ENCODE measurements at places on chromosomes 5 and 9. TPM values are rescaled to one million over a fixed set of nuclear protein-coding genes. Genes with fewer than 3 reads are reported as not detected.

DNA sequence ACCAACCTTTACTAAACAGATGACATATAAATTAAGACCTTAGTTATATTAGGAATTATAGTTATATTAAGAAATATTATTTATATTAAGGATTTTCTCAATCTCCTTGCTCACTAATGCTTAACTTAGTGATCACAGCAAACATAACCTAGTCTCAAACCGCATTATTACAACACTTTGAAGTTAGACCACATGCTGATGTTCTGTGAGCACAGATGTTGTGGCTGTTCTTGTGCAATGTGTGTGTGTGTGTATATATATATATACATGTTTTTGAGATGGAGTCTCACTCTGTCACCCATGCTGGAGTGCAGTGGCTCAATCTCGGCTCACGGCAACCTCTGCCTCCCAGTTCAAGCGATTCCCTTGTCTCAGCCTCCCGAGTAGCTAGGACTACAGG is 20.5 kb downstream of the ELP1 start:
- peak; percentile 18 for DNase-seq

DNA sequence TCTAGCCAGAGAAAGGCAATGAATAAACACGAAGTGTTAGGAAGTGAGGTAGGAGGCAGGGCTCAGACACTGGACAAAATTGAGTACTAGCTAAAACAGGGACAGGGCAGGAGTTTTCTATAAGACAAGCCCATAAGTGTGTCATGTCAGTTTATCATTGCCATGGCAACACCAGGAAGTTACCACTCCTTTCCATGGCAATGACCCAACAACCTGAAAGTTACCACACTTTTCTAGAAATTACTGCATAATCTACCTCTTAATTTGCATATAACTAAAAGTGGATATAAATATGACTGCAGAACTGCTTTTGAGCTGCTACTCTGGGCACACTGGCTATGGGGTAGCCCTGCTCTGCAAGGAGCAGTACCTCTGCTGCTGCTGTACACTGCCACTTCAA is 442.5 kb upstream of the COX7C start:
- no peak for DNase-seq

- DNase-seq = peak; percentile 32
These were observed 36.8 kb downstream of the ELL2 start for GRCh38 chr5:95924720-95925377.

CD74 gene
- total RNA-seq = 2.6 TPM

DNA sequence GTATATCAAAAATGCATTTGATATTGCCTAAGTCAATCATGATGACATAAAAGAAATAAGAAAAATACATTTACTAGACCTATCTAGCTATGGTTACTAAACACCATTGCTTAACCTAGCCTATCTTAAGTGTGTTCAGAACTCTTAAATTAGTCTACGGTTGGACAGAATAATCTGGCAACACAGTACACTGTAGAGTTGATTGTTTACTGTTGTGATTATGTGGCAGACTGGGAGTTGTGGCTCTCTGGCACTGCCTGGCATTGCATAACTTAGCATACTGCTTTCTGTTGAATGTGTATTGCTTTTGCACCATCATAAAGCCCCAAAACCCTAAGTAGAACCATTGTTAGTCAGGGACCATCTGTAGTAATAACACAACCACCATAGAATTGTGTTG is 21.2 kb upstream of the ZFAND5 start:
- no peak for DNase-seq

GRCh38 chr9:33780276-33780675 is 15.1 kb upstream of the PRSS3 start:
- DNase-seq = no peak

PCDHA4 gene
- total RNA-seq = 0.40 TPM

ZFP37 gene
- total RNA-seq = 4.9 TPM

- no peak for DNase-seq
These were observed 67.3 kb upstream of the TNFAIP8 start for GRCh38 chr5:119288379-119289033.

DNA sequence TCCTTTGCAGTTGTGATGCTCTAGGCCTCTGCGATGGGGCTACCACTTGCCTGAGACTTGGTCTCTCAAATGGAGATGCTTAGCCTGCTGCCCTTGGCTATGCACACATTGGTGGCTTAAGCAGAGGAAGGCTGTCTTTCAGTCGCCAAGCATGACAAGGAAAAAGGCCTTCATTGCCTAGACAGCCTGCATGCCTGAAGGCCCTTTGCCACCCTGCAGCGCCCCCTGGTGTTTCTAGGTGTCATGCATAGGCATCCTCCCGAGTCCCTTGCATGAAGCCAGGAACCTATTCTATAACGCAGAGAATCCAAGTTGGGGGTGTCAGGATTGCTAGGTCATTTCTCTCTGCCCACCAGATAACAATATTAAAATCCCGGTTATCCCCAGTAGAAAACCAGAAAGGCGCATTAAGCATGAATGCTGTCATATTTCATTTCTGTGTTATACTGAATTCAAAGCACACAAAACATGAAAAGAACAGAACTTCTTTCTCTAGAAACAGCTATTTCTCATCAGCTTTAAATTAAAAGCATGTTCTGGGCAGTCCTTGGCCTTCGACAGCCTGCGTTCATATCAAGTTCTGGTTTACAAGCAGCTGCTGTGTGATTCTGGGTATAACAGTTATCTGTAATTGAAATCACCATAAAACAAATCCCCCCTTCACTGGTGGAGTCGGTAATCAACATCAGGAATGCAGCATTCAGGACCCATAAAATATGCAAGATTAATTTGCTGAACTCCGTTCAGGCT is 59.7 kb upstream of the TRPC7 start:
- DNase-seq = peak; percentile 51

DNA sequence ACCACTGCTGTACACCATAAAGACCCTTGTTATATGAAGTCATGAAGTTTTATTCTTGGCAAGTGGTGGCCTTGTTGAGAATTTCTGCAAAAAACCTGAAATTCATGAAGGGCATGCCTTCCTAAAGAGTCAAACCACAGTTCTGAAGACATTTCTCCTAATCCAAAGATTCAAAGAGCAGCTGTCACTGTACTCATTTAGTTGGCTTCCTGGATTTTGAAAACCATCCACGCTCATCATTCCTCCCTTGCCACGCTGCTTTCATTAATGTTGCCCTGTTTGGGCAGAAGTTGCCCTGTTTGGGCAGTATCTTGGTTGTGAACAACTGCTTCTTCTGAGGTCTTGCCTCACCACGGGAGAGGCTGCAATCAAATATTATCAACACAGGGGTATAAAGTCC is 560.3 kb upstream of the TLE4 start:
- DNase-seq = peak; percentile 75

NACC2 gene
- total RNA-seq = 34.4 TPM

PCDHGB6 gene
- total RNA-seq = 0.32 TPM

GRCh38 chr5:55134053-55134722 is 25.8 kb upstream of the GPX8 start:
- no peak for DNase-seq

GRCh38 chr5:14061106-14061505 is 82.0 kb upstream of the TRIO start:
- no peak for DNase-seq

FOXE1 gene
- not detected for total RNA-seq

DNA sequence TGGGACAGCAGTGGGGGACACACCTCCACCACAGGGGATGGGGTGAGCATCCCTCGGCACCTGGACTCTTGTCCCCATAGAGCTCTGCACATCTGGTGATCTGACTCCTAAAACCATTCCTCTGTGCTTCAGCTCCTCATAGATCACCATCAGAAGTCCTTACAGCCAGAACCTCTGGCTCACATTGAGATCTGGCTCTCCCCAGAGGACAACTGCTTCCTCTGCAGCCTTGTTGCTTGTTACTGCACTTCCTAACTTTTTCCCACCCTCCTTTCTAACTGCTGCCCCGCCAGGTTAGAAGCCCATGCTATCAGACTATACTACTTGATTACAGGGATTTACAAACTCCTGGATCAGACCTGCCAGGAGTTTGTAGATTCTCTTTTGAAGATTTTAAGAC is 64.5 kb downstream of the ARSB start:
- DNase-seq = peak; percentile 31

GRCh38 chr9:84879631-84880030 is 210.1 kb downstream of the NTRK2 start:
- DNase-seq = no peak

RXFP3 gene
- not detected for total RNA-seq

- no peak for DNase-seq
These were observed 107.5 kb downstream of the CDH18 start for GRCh38 chr5:19880458-19880857.

DNA sequence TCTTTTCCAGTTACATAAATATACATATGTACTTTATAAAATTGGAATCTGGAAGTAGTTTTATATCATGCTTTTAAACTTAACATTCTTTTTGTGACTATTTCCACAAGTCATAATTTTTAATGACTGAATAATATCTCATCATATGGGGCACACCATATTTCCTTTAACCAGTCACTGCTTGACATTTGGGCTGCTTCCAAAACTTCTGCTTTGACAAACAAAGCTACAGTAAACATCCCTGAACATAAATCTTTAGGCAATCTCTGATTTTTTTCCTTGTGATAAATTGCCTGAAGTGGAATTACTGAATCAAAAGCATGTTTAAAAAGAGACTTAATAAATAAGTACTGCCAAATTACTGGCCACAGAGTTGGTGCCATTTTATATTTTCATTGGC is 178.0 kb downstream of the FSTL4 start:
- no peak for DNase-seq

PRR7 gene
- total RNA-seq = 55.4 TPM

IL4 gene
- not detected for total RNA-seq

- DNase-seq = no peak
These were observed 72.4 kb upstream of the ADAMTS2 start for GRCh38 chr5:179417696-179418095.

AK8 gene
- 0.13 TPM for total RNA-seq

ITK gene
- total RNA-seq = not detected

DNA sequence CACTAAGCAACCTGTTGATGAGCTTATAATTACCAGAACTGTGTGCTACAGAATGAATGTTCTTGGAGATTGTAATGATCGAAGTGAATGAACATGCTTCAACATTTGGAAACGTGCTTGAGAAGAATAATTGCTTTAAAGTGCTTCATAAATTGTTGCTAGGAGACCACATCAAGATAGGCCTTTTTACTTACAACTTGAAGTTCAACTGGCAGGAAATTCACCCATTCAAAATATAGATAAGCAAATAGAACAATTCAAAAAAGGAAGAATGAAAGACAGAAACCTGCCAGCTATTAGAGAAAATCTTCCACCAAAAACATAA is 38.0 kb upstream of the SLC44A1 start:
- DNase-seq = no peak

DNA sequence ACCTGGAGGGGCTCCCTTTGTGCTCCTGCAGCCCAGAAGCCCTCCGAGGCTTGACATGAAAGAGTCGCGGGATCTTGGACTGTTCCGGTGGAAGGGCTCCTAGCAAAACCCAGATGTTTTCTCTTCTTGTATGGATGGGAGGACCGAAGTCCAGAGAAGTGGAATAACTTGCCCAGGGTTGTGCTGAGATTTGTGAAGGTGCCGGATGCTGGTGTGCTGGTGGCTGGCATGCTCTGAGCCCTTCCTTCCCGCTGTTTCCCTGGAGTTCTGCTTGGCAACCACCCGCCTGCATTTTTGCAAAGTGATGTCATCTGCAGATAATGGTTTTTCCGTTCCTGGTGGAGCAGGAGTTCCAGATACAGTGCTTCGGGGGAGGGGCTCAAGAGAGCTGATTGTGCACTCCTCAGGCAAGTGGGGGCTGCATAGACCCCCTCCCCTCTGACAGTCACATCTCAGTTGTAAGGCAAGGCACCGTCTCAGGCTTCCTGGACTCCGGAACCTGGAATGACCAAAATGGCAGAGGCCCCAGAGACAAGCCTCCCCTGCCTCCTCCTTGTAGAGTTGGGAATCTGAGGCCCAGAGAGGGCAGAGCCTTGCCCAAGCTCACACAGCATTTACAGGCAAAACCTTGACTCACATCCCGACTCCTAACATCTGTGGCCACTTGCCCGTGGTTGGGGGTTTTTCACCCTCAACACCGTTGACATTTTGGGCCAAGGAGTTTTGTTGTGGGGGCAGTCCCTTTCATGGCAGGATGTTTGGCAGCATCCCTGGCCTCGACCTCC is 157.0 kb downstream of the RGS3 start:
- DNase-seq = peak; percentile 94

- no peak for DNase-seq
These were observed 213.4 kb downstream of the AUH start for GRCh38 chr9:91148306-91148705.

- no peak for DNase-seq
These were observed 7.7 kb upstream of the SLC35D2 start for GRCh38 chr9:96391021-96391765.

- DNase-seq = peak; percentile 75
These were observed 86.4 kb downstream of the ARRDC3 start for GRCh38 chr5:91296674-91297143.

GRCh38 chr5:113199122-113199905 is 222.7 kb downstream of the DCP2 start:
- DNase-seq = peak; percentile 64

CCDC152 gene
- under 0.01 TPM for total RNA-seq

DNA sequence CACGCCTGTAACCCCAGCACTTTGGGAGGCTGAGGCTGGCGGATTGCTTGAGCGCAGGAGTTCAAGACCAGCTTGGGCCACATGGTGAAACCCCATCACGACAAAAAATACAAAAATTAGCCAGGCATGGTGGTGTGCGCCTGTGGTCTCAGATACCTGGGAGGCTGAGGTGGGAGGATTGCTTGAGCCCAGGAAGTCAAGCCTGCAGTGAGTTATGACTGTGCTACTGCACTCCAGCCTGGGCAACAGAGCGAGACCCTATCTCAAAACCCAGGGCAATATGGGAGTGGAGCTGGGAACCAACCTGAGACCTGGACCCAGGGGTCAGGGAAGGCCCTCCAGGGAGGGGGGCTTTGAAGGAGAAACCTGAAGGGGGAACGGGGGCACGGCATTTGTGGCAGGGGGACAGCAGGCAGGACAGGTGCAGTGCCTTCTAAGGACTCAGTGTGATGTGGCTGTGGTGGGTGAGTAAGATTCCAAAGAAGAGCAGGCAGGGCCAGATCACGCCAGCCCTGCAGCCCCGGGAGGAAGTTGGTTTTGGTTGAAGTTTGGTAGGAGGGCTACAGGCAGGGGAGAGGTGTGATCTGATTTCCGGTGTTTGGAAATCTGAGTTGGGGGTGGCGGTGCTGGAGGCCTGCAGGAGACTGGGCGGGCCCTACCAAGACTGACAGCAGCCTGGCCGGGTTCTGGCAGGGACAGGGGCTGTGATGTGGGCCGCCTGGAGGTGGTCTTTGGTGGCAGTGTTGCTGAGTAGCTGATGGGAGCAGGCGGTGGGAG is 46.2 kb downstream of the NTNG2 start:
- no peak for DNase-seq

LRRC70 gene
- 0.17 TPM for total RNA-seq

DNA sequence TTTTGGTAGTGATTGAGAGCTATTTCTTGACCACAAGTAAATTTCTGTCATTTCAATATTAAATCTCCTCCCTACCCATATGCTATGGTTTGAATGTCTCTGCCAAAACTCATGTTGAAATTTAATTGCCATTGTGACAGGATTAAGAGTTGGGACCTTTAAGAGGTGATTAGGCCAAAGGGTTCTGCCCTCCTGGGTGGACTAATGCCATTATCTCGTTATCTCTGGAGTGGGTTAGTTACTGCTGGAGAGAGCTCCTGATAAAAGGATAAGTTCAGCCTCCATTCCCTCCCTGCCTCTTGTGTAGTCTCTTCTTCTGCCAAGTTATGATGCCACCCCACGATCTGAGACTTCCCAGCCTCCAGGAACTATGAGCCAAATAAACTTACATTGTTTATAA is 3.6 kb upstream of the DRD1 start:
- no peak for DNase-seq

ENTPD2 gene
- not detected for total RNA-seq

GRCh38 chr9:70988551-70988950 is 132.9 kb downstream of the TRPM3 start:
- peak; percentile 24 for DNase-seq

PRUNE2 gene
- total RNA-seq = 88.1 TPM

- no peak for DNase-seq
These were observed 14.9 kb upstream of the SLC22A5 start for GRCh38 chr5:132354381-132355139.
